ENCODE measurements at places on chromosomes 5 and 9.

- no peak for DNase-seq
Measured at GRCh38 chr9:134215699-134216448, 51.5 kb upstream of the RNU6ATAC start.

- DNase-seq: no peak
Measured at GRCh38 chr5:20113931-20114330, 125.9 kb upstream of the CDH18 start.

DNA sequence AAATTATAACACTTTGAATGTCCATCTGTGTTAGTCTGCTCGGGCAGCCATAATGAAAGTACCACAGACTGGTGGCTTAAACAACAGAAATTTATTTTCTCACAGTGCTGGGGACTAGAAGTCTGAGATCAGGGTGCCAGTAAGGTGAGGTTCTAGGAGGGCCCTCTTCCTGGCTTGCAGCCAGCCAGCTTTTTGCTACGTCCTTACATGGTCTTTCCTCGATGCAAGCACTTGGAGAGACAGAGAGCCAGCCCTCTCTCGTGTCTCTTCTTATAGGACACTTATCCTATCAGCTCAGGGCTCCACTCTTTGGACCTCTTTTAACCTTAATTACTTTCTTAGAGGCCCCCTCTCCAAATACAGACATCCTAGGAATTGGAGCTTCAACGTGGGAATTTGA lies 351.8 kb downstream of the SPOCK1 start:
- no peak for DNase-seq

DNA sequence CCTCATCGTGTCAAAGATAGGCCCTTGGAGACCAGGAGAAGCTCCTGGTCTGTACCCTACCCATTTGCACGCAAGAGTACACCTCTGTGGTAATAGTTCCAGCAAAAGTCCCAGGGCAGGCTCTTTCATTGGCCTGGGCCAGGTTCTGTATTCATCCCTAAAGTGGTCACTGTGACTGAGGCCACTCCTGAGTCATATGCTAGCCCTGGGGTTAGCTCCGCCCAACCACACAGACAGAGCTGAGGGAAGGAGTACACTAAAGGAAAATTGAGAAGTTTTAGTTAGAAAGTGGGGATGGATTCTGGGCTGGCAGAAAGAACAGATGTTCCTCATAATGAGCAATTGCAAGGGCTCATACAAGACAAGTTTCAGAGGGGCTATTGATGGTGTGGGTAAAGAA lies 206.7 kb downstream of the ARHGAP26 start:
- no peak for DNase-seq

DNA sequence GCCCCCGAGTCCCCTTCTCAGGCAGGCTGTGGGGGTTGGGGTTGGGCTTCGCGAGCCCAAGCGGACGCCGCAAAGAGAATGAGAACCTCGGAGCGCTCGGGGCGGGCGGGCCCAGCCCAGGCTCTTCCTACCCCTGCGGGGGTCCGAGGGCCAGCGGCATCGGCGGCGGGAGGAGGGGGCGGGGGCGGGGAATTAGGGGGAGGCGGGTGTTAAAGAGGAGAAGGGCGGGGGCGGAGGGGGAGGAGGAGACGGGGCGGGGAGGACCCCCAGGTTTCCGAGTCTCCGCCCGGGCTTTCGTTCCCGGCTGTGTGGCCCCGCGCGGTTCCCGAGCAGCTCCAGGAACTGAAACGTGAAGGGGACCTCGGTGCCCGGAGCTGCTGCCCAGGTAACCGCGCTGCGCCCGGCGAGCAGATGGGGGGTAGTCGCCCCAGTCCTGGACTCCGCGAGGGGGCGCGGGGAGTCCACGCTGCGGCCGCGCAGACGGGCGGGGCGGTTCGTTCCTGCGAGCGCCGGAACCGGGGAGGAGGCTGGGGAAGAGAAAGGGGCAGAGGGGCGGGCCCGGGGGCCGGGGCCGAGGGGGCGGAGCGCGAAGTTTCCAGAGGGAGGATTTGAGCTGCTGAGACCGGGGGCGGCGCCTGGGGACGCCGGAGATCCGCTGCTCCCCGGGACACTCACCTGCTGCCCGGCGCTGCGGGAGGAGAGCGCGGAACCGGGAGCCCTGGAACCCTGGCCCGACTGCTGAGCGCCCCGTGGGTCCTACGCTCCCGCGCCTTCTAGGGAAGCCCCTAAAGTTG lies 38.4 kb upstream of the PLEKHG4B start:
- DNase-seq: peak; percentile 43

DNA sequence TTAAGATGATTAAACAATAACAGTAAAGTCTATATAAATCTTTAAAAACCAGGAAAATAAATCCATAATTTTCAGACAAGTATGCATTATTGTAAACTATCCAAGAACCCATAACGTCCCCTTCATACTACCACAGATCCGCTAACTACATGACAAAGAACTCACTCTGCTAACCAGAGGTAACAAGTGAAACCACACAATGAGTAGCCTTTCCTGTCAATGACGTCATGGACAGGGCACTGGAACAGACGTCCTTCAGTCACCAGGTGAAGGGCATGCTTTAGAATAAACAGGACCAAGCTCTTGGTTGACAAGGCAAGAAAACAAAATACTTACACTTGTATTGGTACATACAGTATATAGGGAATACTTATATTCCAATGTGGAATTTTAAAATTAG lies 45.2 kb downstream of the RNF130 start:
- no peak for DNase-seq

GRCh38 chr9:103287361-103287760 lies 292.2 kb downstream of the CYLC2 start:
- DNase-seq: no peak

- DNase-seq: no peak
Measured at GRCh38 chr9:38309324-38310195, 82.9 kb upstream of the ALDH1B1 start.

DNA sequence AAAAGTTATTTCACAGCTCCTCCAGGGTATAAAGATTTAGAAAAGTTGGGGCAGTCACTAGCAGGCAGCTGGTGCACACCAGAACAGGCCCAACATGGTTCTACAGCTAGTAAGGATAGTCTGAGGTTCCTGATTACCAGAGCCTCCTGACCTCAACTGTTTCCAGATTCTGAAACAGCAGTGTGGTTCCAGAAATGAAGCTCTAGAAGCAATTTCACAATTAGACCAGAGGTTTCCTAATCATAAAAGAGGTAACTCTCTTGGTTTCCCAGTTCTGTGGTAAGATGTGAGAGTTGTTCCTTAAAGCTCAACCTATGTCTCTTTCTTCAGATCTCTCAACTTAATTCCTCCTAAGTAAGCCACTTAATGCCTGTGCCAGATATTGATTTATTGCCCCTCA lies 11.9 kb downstream of the AGTPBP1 start:
- no peak for DNase-seq

DNA sequence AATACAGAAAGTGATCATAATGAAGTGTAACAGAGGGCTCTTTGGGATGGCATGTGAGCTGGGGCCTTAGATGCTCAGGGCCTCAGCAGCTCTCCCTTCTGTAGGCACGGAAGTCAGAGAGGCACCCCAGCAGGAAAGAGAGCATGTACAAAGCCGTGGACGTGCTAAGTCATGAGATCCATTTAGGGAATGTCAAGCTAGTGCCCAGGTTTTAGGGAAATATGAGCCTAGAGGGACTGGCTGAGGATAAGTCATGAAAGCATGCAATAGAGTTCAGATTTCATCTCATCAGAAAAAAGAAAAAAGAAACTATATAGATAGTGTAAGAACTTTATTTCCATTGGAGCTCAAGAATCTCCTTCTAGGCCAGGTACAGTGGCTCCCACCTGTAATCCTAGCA lies 379.5 kb upstream of the KLF4 start:
- no peak for DNase-seq

DNA sequence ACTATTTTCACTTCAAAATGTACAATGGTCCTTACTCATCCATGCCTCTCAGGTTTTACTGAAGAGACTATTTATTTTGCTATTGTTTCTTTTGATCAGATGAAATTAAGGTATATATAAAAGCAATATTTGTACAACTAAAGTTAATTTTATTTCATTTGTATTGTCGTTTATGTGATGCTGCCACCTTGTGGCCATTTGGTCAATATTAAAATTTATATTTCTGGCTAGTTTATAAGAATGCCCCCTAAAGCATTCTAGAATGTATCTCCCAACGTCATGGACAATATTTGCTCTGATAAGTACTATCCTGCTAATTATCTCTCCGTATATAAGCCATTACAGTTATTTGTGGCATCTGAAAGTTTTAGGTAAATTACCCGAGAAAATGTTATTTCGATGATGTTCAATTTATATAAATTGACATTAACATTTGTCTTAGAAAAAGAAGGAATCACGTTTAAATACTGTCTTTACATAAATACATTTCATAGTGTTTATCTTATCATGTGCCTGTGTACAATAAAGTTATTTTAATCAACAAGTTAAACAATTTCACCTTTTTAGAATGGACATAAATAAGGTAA lies 680.0 kb downstream of the TAF11L14 start:
- DNase-seq: peak; percentile 25

- DNase-seq: no peak
Measured at GRCh38 chr5:138096363-138096762, 12.5 kb downstream of the WNT8A start.

DNA sequence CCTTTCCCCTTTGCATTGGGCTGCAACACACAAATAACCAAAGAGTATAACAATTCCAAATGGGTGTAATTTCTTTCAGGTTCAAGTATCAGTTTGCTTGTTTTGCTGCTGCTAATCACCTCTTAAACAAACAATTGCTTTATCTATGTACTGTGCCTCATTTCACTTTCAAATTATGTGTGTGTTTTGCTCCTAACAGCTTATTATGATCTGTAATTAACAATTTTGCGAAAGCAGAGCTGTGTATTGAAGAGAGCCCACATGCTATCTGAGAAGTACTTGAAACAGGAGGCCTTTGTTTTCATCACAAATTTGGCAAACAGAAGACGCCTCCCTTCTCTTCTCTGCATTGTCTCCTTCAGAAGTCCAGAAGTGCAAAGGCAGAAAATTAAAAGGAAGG lies 312.0 kb downstream of the TLE1 start:
- no peak for DNase-seq

GRCh38 chr5:91929522-91929817 lies 546.4 kb upstream of the ARRDC3 start:
- DNase-seq: no peak

GRCh38 chr5:132389585-132390286 lies 20.2 kb downstream of the SLC22A5 start:
- no peak for DNase-seq

GRCh38 chr9:120635011-120635410 lies 55.0 kb upstream of the CDK5RAP2 start:
- no peak for DNase-seq

- no peak for DNase-seq
Measured at GRCh38 chr9:26357803-26358344, 534.7 kb downstream of the CAAP1 start.

DNA sequence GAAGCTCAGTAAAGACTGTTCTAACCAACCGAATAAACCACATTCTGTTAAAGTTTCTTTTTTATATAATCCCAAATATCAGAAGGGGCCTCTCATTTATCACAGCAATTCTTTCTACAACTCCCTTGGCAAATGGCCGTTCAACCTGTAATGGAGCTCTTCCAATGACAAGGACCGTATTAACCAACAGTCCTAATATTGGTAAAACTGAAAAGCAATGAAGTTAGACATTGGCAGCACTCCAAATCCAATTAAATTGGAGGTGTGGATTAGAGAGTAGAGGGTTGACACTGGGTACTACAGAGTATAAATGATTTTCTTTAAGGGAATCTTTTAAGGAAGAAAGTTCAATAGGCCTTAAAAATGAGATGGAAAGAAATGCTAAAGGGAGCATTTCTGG lies 842 bp downstream of the TMED7 start:
- DNase-seq: no peak

DNA sequence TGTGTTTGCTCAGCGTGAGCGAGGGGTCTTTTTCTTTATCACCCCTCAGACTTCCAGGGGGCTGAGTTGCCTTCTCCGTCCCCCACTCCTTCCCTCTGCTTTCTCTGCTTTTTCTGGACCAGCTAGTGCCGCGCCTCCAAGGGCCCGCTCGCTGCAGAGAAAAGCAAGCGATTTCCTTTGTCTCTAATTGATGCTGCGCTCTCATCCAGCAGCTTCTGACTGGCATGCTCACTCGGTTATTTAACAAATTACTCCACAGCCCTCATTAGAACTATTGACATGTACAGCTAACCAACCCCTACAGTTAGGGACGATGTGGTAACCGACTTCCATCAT lies 288.0 kb downstream of the ELAVL2 start:
- DNase-seq: no peak
